CD4-positive, alpha-beta T cell treated with Interferon gamma for 1 hour (primary cell): ENCODE measurements at places on chromosomes 5 and 9.

GRCh38 chr9:133429641-133430161, 7.5 kb downstream of the ADAMTS13 start:
- DNase-seq, result no peak

GRCh38 chr5:90071066-90071465, 338.5 kb downstream of the CETN3 start:
- DNase-seq, result no peak

- DNase-seq, result no peak
Measured at GRCh38 chr9:98220911-98221310, 28.5 kb upstream of the CORO2A start.

DNA sequence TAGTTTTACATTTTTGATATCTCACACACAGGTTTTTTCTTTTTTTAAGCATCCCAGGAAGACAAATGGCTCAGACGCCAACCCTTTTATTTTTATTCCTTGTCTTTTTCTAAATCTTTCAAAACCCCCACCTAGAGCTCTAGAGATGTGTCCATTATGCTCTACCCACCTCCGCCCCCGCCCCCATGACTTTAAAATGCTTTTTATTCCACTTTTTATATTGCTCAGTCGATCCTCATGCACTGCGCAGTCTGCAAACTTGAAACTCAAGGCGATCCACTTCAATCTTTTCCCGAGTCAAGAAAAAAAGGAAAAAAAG, 411 bp upstream of the MAT2B start:
- no peak for DNase-seq

GRCh38 chr9:132989414-132989996, 11.0 kb downstream of the GFI1B start:
- no peak for DNase-seq

DNA sequence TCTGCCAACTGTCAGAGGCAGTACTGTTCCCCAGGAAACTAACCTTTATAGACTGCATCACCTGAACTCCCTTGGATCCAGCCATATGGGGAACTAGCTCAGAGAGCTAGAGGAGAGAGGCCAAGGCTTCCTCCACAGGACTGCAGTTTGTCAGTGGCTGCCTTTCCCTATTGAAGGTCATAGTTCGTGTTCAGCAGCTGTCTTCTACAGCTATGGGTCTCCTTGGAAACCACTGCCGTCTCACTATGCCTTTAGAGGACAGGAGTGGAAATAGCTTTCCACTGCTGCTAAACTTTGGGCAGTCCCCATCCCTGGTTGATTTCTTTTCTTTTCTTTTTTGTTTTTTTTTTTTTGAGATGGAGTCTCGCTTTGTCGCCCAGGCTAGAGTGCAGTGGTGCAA, 4.4 kb upstream of the SLIT3 start:
- no peak for DNase-seq

GRCh38 chr9:135801070-135801469, 99.1 kb downstream of the KCNT1 start:
- DNase-seq, result no peak

DNA sequence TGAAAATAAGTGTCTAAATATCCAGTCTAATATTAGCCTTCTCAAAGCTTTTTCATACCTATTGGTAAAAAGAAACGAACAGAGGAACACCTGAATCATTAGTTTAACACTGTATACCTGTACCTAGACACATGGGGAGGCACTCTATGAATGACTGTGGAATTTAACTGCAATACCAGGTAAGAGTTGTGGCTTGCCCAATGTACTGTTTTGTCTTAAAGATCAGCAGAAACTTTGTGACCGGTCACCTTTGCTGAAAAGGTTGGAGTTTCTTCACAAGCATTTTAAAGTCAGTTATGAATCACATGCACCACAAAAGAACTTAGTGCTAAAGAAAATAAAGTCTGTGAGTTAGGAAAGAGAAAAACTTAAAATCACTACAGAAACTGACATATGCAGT, 2.4 kb downstream of the PGGT1B start:
- DNase-seq, result no peak

GRCh38 chr5:113692466-113692865, 179.0 kb downstream of the YTHDC2 start:
- no peak for DNase-seq

GRCh38 chr5:41213340-41213739, at the start of gene C6:
Gene C6, minus strand, starts transcription at chr5:41213532. Its CDS starts 10,302 bp downstream, at chr5:41203230.
- DNase-seq, result no peak

DNA sequence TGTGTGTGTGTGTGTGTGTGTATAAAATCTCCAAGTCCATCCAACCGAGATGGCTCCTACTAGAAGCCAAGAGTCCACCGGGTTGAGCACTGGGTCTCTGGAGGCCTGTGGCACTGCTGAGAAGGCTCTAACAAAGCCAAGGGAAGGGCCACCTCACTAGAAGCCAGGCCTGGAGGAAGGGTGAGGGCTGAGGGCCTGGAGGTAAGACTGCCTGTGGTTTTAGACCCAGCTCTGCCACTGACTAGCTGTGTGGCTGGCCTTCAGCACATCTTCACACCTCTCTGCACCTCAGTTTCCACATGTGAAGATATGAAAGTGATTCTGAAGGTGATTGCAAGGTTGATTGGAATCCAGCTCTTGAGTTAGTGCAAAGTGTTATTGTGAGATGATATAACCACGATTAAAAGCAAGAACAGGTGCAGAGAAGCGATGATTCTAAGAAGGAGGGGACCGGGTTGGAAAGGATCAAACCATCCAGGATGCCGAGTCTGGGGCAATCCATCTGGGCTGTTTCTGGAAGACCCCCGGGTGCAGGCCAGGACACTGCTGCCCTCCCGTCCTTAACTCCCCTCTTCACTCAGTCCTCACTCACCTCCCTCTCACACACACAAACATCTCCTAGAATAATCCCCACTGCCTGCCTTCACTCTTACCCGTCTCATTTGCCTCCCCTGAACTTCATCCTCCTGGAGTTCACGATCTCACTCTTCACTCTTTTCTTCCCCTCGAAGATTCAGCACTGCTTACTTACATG, 2.3 kb downstream of the IL4 start:
- DNase-seq, result no peak

DNA sequence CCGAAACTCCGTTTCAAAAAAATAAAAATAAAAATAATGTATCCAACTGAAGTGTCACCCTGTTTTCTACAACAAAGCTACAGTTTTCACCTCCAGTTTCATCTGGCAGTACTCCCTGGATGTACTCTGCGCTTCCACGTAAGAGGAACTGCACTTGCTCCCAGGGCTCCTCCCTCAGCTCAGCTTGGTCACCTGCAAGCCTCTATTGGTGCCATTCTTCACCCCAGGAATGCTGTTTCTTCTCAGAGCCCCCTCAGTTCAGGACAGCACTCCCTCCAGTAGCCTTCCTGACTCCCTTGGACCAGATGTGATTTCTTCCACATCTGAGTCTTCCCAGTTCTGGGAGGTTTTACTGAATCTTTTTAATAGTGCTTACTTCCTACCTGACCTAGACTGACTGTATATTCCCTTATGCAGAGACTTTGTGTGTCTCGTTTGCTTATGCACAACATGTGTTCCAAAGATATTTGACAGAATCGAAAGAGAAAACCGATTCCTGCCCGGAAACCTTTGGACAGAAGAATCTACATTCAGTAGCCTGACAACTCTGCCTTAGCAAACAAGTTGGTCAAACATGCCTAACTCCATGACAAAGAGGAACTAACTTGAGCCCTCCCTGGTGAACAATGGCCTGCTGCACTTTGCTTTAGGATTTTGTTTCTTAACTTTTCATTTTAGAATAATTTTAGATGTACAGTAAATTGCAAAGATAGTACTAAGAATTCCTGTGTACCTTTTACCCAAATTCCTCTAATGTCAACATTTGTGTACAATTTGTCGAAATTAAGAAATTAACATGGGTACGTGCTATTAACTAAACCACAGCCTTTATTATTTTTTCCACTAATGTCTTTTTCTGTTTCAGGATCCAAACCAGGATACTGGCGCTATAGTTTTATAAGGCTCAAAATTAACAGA, 814 bp downstream of the CCDC125 start:
- no peak for DNase-seq

DNA sequence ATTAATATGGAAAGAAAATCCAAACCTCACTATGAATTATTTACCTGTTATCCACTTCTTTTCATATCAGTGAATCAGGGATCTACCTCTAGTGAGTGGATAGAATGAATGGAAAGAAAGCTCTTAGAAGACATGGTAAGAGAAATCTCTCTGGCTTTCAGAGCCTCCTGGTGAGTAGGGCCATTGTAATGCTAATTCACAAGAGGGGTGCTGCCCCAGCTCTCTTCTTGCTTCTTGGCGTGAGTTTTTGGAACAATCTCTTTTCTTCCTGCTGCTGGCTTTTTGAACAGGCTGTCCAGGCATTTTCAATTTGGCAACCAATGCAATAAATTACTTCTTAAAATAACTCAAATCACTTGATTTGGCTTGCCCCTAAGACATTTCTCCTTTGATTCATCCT, 49.9 kb upstream of the KCNN2 start:
- no peak for DNase-seq

- no peak for DNase-seq
Measured at GRCh38 chr9:7735311-7735710, 64.3 kb downstream of the DMAC1 start.

- no peak for DNase-seq
Measured at GRCh38 chr5:124090115-124090514, 578.1 kb downstream of the CSNK1G3 start.

GRCh38 chr9:114465906-114466900, 39.1 kb downstream of the WHRN start:
- DNase-seq, result no peak

DNA sequence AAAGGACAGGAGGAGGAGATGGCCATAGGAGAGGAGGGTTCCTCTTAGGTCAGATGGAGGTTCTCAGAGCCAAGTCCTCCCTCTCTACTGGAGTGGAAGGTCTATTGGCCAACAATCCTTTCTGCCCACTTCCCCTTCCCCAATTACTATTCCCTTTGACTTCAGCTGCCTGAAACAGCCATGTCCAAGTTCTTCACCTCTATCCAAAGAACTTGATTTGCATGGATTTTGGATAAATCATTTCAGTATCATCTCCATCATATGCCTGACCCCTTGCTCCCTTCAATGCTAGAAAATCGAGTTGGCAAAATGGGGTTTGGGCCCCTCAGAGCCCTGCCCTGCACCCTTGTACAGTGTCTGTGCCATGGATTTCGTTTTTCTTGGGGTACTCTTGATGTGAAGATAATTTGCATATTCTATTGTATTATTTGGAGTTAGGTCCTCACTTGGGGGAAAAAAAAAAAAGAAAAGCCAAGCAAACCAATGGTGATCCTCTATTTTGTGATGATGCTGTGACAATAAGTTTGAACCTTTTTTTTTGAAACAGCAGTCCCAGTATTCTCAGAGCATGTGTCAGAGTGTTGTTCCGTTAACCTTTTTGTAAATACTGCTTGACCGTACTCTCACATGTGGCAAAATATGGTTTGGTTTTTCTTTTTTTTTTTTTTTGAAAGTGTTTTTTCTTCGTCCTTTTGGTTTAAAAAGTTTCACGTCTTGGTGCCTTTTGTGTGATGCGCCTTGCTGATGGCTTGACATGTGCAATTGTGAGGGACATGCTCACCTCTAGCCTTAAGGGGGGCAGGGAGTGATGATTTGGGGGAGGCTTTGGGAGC, 3.1 kb downstream of the EGR1 start:
- DNase-seq, result peak; percentile 25

GRCh38 chr9:7974335-7974960, 174.9 kb upstream of the DMAC1 start:
- DNase-seq, result peak; percentile 32

DNA sequence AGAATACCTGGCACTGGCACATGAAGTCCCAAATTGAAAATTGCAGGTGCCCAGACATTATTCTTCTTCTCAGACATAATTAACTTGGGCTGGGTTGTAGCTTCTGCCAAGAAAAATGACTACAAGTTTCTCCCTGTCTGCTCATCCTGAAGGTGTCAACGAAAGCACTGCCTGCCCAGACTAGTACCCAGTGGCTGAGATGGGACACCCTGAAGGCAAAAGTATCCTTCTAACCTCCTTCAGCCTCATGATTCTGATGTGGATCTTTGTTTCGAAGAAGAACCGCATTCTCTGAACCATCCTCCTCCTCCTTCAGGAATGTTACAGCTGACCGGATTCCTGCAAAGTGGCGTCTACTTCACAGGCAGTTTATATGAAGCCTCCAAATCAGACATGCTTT, 161.1 kb upstream of the FST start:
- no peak for DNase-seq

DNA sequence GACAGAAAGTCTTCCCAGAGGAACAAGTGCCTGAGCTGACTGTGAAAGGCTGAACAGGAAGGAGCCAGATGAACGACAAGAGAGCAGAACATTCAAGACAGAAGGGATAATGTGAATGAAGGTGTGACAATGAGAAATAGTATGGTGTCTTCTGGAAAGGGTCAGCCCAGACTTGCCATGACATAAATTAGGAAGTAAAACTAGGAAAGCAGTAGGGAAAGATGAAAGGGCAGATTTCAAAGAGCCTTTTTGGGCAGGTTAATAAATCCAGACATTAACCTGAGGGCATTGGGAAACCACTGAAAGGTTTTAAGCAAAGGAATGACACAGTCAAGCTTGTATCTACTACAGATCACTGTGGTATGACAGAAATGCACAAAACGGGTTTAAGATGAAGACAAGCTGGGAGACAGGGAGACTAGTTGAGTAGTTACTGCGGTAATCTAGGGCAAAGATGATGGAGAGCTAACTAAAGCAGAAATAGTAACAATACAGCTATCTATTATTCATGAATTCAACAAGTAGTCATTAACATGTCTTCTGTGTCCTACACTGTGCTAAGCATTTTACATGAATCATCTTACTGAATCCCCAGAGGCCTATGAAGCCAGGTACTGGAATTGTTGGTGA, 580.9 kb upstream of the WWC1 start:
- no peak for DNase-seq

DNA sequence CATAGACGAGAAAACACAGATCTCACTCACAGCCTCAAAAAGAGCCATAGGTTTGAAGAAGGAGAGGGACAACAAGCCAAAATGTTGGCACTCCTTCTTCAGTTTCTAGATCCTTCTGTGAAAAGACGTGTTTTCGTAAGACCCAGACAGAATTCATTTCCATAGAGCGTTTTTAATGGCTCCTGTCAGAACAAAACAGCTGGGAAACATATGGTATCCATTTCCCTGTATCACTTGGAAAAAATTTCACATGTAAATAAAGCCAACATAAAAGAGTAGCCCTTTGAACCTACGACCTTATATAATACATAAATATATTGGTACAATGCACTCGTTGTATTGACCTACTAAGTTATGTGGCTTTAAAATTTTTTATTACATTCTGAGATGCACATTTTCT, 108.1 kb downstream of the SNCAIP start:
- no peak for DNase-seq

- no peak for DNase-seq
Measured at GRCh38 chr5:127830157-127830556, 127.0 kb downstream of the CCDC192 start.

- no peak for DNase-seq
Measured at GRCh38 chr5:147482706-147483180, 27.1 kb downstream of the DPYSL3 start.

GRCh38 chr5:123813264-123813663, 301.3 kb downstream of the CSNK1G3 start:
- no peak for DNase-seq

- no peak for DNase-seq
Measured at GRCh38 chr5:104418056-104418455, 855.5 kb upstream of the NUDT12 start.
